A549 treated with DMSO at 1 μM for 4 hours (cell line): ENCODE measurements at places on chromosomes 2 and 18. TPM values are rescaled to one million over a fixed set of nuclear protein-coding genes. Genes with fewer than 3 reads are reported as not detected.

Gene TPO
- 0.07 to 0.13 TPM (median 0.10 TPM) in 4 of 5 replicates, not detected in the other for total RNA-seq

Gene STAM2
- 8.6 to 12.1 TPM (median 10.4 TPM) in 5 replicates for total RNA-seq

Gene SERPINB10
- total RNA-seq = 0.22 TPM in 1 of 5 replicates, not detected in the others

Gene CCDC68
- 3.2 to 5.8 TPM (median 3.9 TPM) in 5 replicates for total RNA-seq
